ENCODE measurements at places on chromosomes 16 and 17. TPM values are rescaled to one million over a fixed set of nuclear protein-coding genes. Genes with fewer than 3 reads are reported as not detected.

- H3K27me3 ChIP-seq = no peaks in the 10 kb centered on the region
- DNase-seq = no peak
- no peak overlapping the region for H3K4me3 ChIP-seq
- peaks cover 16% of the 10 kb centered on the region for H3K36me3 ChIP-seq
- no peak overlapping the region for H3K27ac ChIP-seq
Measured at GRCh38 chr17:59668816-59669215, 38.4 kb downstream of the PTRH2 start.

DNA sequence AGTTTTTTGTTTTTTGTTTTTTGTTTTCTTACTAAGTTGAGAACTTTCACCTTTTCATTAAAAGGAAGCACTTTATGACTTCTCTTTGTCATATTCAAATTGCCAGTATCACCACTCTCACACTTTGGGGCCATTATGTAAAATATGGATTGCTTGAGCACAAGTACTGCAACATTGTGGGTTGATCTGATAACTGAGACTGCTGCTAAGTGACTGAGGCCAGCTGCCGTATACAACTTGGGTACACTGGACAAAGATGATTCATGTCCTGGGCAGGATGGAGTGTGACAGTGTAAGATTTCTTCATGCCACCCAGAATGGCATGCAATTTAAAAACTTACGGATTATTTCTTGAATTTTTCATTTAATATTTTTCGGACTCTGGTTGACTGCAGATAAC, 7.8 kb downstream of the TTC19 start:
- H3K27ac ChIP-seq = no peak overlapping the region
- H3K36me3 ChIP-seq = peaks cover 33% of the 10 kb centered on the region
- no peaks in the 10 kb centered on the region for H3K27me3 ChIP-seq
- no peaks in the 10 kb centered on the region for H3K4me1 ChIP-seq

DNA sequence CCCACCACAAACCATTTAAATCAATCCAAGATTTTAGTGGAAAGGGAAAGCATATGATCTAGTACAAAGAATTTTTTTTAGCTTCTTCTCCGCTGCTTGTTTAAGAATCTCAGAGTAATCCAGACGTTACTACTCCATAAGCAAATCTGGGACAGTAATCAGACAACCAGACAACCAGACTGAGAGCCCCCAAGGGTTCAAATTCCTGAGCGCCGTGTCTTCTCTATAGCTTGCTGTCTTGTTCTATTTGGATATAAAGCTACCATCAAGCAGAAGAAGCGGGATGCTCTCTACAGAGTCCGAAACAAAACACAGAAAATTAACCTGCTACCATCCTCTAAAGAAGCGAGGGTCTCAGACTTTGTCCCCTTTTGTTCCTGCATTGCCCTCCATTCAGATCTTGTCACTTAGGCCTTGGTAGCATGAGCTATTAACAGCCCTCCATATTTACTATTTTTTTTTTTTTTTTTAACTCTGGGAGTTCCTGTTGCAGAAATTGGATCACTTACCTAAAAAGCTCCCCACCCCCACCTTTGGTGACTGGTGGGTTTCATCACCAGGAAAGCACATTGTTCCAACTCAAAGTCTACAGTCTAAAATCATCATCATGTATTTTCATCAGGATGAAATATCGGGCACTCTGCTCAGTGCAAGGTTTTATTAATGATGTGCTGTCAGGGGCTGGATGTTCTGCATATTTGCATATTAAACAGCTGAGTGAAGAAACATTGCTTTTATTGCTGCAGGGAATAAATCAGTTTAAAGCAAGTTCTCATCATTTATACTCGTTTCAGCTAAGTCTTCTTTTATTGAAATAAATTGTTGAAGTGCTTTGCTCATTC, 576.7 kb downstream of the WWOX start:
- no peaks in the 10 kb centered on the region for H3K27me3 ChIP-seq
- H3K27ac ChIP-seq = no peak overlapping the region
- H3K4me3 ChIP-seq = no peak overlapping the region
- no peaks in the 10 kb centered on the region for H3K36me3 ChIP-seq

DNA sequence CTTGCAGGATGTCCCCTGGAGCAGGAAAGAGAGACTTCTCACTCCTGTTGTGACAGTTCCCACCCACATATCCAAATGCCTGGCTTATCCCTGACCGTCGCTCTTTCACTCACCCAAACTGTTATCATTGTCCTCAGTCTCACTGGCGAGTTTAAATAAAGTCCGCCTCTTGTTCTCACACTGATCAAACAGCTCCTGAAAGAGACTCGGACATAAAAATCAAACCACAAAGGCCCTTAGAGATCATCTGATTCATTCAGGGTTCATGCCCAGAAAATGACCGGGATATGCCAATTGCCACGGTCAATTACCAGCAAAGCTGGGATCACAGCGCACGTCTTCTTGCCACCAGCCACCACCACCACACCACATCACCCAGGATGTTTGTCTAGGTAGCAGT, 19.9 kb downstream of the GGA3 start:
- DNase-seq = no peak
- no peak overlapping the region for H3K4me3 ChIP-seq
- peaks cover 5% of the 10 kb centered on the region for H3K4me1 ChIP-seq
- H3K36me3 ChIP-seq = peaks cover 44% of the 10 kb centered on the region
- H3K27ac ChIP-seq = no peak overlapping the region

DNA sequence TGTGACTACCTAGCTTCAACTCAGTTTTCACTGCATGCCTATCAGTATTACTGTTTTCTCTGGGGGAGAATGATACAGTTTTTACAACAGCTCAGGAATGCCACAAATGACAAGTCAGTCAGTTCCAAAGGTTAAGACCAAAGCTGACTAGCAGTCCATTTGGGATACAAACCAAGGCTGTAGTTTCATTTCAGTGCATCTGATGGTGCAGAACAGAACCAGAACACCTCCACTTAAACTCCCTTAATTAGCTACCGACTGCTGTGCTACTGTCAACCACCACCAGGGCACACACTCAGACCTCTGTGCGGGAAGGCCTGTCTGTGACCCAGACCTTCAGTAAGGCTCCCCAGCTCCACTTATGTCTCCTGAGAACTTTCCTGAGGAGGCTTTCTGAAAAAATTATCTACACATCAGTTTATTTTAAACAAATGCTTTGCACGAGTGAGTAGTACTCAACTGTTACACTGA, 20.4 kb downstream of the NFE2L1 start:
- H3K4me3 ChIP-seq = no peak overlapping the region
- no peaks in the 10 kb centered on the region for H3K27me3 ChIP-seq
- H3K36me3 ChIP-seq = peaks cover 92% of the 10 kb centered on the region
- H3K27ac ChIP-seq = no peak overlapping the region
- no peaks in the 10 kb centered on the region for H3K4me1 ChIP-seq

GRCh38 chr17:38454532-38454931, 26.3 kb downstream of the ARHGAP23 start:
- no peaks in the 10 kb centered on the region for H3K27me3 ChIP-seq
- no peaks in the 10 kb centered on the region for H3K36me3 ChIP-seq
- peak overlapping the region; percentile 30 for H3K4me3 ChIP-seq
- peak overlapping the region; percentile 80 for H3K27ac ChIP-seq
- DNase-seq = peak; percentile 52

DNA sequence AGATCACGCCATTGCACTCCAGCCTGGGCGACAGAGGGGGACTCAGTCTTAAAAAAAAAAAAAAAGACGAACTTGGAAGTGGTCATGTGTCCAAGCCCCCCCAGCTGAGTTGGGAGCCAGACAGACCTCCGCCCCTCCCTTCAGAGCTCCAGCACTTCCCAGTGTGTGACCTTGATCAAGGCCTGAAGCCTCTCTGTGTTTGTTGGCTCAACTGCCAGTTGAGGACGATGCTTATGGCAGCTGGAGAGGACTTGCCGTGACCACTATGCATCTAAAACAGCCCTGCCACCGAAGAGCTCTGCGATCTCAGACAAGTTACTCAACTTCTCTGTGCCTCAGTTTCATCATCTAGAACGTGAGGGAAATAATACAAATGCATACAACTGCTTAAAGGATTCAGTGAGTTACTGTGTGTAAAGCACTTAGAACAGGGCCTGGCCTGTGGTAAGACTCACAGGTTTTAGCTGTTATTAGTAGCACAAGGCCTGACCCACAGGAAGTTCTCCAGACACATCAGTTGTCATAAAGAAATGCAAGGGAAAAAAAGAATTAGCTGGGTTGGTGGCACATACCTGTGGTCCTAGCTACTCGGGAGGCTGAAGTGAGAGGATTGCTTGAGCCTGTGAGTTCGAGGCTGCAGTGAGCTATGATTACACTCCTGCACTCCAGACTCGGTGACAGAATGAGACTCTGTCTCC, 7.0 kb upstream of the IL27 start:
- H3K36me3 ChIP-seq = no peaks in the 10 kb centered on the region
- no peak overlapping the region for H3K27ac ChIP-seq
- DNase-seq = no peak
- no peaks in the 10 kb centered on the region for H3K4me1 ChIP-seq
- H3K4me3 ChIP-seq = no peak overlapping the region

DNA sequence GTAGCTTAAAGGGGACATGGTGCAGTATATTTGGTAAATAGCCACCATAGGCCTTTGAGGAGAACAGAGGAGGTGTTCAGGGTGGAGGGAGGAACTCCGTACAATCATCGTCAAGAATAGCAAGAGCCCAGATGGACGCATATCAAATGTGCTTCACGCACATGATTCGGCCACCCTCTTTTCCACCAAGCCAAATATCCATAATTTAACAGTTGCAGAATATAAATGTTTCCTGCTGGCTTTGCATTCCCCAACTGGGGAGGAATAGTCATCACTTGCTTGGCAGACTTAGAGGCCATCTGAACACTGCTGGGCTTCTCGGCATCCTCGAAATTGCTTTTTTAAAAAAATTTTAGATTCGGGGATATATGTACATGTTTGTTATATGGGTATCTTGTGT, 111.9 kb upstream of the ERCC4 start:
- no peaks in the 10 kb centered on the region for H3K27me3 ChIP-seq
- DNase-seq = no peak
- H3K4me3 ChIP-seq = no peak overlapping the region

GRCh38 chr17:35185849-35186248, 8.3 kb downstream of the SLC35G3 start:
- no peak overlapping the region for H3K27ac ChIP-seq
- DNase-seq = no peak
- no peaks in the 10 kb centered on the region for H3K4me1 ChIP-seq
- H3K27me3 ChIP-seq = no peaks in the 10 kb centered on the region
- no peaks in the 10 kb centered on the region for H3K36me3 ChIP-seq

GRCh38 chr16:85717393-85718152, 28.8 kb upstream of the GINS2 start:
- no peak overlapping the region for H3K4me3 ChIP-seq
- no peak overlapping the region for H3K27ac ChIP-seq
- DNase-seq = peak; percentile 24
- H3K4me1 ChIP-seq = peaks cover 8% of the 10 kb centered on the region
- no peaks in the 10 kb centered on the region for H3K36me3 ChIP-seq
- no peaks in the 10 kb centered on the region for H3K27me3 ChIP-seq

DNA sequence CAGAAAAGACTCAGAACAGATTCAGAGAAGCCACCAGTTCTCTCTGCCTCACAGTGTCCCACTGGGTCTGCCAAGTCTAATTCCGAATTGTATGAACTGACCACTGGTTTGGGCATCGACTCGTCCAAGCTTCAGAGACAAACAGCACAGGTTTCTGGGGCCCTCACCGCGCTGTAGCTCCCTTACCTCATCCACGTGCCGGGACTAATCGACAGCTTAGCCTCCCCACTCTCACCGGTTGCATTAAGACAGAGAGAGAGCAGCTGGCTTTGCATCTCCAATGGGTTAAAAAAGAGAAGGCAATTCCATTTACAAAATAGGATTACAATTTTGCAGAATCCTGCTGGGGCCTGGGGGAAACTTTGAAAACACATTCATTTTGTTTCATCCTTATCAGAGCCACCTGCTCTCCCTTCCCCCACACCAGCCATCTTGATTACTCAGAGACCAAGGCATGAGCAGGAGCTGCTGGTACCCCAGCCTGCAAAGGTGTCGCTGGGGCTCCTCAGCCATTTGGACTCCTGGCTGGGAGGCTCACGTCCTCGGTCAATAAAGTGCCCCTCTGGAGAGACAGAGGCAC, 95.3 kb upstream of the RPL38 start:
- no peak overlapping the region for H3K27ac ChIP-seq
- no peak for DNase-seq
- no peaks in the 10 kb centered on the region for H3K36me3 ChIP-seq

DNA sequence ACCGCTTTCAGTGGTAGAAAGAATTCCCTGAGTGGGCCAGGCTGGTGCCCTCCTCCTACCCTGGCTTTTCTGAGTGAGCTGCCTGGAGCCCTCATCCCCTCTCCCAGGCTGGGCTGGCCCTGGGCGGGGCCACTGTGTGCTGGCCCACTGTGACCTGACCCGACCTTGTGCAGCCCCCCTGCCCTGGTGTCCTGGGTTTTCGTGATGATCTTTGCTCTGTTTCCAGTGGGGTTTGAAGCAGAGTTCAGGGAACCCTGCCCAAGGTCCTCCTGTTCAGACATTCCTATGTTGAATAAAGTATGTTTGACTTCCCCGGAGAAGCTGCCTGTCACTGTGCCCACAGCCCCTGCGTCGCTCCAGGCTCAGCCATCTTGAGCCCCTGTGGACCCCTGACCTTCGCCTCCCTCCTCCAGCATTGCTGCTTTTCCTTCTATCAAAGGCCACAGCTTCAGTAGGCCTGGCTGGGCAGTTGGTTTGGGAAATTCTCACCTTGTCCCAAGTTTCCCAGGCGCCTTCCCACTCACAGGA, 13.7 kb upstream of the NAGLU start:
- peaks cover 90% of the 10 kb centered on the region for H3K4me1 ChIP-seq
- no peaks in the 10 kb centered on the region for H3K36me3 ChIP-seq
- H3K4me3 ChIP-seq = no peak overlapping the region
- no peaks in the 10 kb centered on the region for H3K27me3 ChIP-seq

DNA sequence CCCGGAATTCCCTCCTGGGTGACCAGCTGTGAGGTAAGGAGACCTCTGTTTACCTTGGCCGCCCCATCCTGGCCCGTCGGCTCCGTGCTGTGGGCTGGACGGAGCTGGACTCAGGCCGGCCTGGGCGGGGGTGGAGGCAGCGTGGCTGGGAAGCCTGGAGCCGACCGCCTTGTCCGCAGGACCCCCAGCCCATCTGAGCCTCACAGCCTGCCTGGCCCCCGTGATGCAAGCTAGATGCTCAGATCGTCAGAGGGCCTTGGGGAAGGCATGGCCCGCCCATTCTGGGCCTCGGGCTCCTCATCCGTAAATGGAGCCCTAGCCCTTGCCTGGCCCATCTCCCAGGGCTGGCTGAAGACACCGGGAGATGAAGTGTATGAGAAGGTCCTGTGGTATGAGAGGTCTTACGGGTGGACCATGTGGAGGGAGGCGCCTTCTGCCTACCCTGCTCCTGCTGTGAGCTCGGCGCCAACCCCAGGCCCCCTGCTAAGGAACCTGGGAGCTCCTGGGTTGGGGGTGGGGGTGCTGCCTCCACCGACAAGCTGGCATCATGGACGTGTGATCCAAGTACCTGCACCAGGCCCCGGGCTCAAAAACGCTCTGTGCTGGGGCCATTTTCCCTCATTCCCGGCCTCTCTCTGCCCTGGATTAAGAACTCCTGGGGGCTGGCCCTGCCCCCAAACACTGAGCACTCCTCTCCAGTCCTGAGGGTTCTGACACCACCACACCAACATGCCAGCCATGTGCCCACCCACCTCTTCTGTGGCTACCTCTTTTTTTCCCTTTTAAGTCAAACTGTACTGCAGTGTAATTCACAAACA, 5.4 kb upstream of the P2RX1 start:
- no peaks in the 10 kb centered on the region for H3K4me1 ChIP-seq
- no peaks in the 10 kb centered on the region for H3K36me3 ChIP-seq
- H3K27me3 ChIP-seq = no peaks in the 10 kb centered on the region
- peak overlapping the region; percentile 14 for H3K4me3 ChIP-seq
- no peak overlapping the region for H3K27ac ChIP-seq

The KRTAP4-5 gene
- total RNA-seq = not detected

The TMC8 gene
- 5.2 TPM for total RNA-seq

The RAB26 gene
- not detected for total RNA-seq

The CCL5 gene
- 1.1 TPM for total RNA-seq

The LITAFD gene
- total RNA-seq = not detected

The PNPO gene
- total RNA-seq = 55.5 TPM

The NACA2 gene
- total RNA-seq = not detected

The TNFRSF17 gene
- total RNA-seq = not detected

The TEFM gene
- total RNA-seq = 13.5 TPM

Data from tibial nerve (tissue), 4 donors.